ENCODE measurements at places on chromosomes 2 and 18.

- DNase-seq = no peak
Measured at GRCh38 chr2:181036445-181036844, 56.0 kb downstream of the UBE2E3 start.

GRCh38 chr2:168592181-168592831 is 136.2 kb downstream of the CERS6 start:
- no peak for DNase-seq

DNA sequence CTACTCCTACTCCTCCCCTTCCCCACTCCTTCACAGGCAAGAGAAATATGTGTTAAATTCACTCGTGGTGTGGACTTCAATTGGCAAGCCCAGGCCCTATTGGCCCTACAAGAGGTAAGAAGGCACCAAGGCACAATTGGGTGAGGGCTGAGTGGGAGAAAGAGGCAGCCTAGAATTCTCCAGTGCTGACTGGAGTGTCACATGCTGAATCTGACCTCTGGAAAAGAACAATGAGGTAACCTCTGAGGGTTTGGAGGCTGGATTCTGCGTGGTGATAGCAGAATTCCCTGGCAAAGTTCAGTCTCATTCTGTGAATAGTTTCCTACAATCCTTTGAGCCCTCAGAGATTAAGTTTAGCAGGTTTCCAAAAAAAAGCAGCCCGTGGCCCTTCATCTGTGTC is 6.9 kb downstream of the CENPA start:
- no peak for DNase-seq

DNA sequence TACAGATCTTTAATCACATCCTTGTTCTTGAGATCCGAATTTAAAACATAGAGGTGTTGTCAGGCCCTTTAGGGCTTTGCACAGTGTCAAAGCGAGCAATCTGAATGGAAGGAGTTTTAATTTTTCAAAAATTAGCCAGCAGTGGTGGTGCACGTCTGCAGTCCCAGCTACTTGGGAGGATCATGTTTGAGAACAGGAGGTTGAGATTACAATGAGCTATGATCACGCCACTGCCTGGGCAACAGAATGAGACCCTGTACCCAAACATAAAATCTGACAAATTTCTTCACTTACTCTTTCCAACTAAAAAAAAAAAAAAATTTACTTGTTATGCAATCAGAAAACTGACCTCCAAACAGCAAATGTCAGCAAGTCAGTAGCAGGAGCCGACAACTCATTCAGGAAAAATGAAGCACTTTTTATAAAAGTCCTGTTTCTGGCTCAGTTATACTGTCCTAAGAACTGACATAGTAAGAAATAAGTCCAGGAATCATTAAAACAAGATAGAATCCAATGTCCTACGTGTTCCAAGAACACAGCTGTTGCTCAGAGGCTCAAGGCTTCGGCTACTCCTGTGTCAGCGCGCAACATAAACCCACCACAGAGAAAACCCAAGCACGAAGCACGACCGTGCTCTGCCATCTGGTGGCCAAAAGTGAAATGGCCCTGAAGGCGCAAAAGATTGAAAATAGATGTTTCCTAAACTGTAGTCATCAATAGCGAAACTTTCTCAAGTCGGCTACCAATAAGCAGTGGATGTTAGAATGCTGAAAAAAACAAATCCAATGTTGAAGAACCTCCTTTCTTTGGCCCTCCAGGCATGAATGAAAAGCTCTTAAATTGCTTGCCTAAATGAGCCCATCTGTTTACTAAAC is 138.1 kb downstream of the INO80D start:
- peak; percentile 51 for DNase-seq

DNA sequence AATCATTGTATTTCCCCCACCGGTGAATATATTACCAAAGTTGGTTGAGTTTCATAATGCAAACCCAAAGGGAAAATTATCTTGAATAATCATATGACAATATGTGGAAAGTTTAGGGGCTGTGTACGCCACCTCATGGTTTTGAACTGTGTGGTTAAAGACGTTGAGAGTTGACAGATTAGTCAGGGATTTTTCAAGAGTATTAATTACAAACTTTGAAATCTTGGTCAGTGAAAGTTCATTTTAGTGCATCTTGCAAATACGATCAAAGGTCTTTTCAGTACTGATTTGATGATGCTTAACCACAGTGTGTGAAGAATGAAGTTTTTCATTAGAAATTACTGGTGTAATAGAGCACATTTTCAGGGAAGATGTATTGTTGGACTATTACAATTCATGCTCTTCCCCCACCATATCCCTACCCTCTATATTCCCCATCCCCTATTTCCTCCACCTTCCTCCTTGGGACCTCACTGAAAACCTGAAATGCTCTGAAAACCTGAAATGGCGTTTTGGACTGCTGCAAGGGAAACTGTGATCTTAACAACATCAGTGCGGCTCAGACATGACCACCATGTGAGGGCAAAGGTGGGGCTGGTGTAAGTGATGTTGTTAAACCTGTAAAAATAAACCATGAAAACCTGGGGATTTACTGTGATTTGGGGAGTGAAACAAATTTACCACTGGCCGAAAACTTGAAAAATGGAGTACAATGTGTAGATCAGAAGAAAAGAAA is 4.5 kb upstream of the BCL2L11 start:
- DNase-seq = no peak

GRCh38 chr18:80233899-80234298 is 13.4 kb downstream of the PARD6G start:
- DNase-seq = no peak

DNA sequence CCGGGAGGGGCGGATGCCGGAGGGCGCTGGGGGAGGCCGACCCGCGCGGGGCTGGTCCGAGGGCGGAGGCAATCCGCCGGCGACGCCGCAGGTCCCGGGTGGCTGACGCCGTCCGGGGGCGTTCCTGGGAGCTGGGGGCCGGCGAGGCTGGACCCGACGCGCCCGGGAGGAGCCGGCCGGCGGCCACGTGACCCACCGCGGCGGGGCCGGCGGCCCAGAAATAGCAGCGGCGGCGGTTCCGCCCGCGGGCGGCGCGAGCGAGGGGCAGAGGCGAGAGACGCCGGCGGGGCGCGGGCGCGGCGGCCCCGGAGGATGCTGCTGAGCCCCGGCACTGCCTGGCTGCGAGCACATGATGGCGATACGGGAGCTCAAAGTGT is at the start of gene RAB31:
TSS of gene RAB31 (plus strand) at position 245 of the 377 bp plus-strand sequence. CDS start at position 350, 105 bp downstream.
- peak; percentile 41 for DNase-seq

- no peak for DNase-seq
Measured at GRCh38 chr18:10463741-10464140, 9.3 kb downstream of the APCDD1 start.

DNA sequence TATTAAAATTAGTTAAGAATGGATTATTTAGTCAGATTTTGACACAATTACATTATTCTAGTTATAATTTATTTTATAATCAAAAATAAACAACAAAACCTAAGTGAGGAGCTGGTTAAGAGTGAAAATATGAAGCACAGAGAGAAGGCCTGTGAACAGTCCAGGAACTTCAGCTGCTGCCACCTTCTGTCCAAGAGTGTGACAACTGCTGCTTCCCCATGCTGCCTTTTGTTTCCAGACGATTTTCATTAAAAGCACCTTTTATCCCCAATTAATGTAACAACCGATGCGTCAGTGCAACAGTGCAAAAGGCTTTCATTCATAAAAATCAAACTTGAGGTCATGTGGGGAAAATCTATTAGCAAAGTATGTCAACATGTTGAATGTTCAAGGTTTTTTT is 363.6 kb downstream of the CTNNA2 start:
- peak; percentile 13 for DNase-seq

DNA sequence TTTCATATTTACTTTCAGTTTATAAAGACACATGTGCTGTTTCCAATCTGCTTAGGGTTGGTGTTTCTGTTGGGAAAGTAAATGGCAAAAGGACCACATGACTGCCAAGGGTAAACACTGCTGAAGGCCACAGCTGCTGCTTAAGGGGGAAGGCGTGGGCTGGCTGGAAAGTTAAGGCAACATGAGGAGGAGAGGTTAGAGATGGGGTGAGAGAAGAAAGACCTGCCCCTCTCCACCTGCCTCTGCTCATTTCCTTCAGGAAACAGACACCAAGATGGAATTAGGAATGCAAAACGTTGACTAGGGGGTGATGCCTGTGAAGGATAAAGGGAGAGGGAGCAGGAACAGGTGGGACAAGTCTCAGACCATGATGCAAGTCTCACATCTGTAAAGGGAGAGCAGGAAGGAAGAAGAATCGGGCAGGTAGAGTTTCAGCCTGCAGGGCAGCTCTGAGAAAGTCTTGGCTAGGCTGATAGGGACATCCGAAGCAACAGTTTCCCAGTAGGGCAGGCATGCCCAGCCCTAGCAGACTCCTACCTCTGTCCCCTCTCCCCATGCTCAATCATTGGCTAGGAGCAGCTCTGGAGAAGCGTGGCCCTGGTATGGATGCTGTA is 86.0 kb downstream of the CDC42EP3 start:
- no peak for DNase-seq

DNA sequence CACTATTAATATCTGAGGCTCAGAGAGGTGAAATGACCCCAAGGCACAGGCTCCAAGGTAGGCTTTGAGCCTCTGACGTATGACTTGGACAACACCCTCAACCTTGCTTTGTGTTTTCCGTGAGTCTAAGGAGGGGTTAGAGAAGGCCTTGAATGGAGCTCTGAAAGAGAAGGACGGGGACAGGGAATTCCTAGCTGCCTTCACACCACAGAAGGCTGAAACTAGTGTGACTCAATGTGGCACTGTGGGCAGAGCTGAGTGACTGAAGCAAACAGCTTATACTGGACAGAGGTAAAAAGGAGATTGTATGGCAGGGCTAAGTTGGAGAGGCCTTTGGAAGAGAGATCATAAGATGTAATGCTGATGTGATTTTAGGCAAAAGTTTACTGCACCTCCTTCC is 3.5 kb upstream of the NCK2 start:
- DNase-seq = no peak

GRCh38 chr18:12597760-12598159 is 60.1 kb downstream of the SPIRE1 start:
- peak; percentile 61 for DNase-seq

GRCh38 chr2:217899231-217900009 is 103.4 kb downstream of the TNS1 start:
- DNase-seq = peak; percentile 40

DNA sequence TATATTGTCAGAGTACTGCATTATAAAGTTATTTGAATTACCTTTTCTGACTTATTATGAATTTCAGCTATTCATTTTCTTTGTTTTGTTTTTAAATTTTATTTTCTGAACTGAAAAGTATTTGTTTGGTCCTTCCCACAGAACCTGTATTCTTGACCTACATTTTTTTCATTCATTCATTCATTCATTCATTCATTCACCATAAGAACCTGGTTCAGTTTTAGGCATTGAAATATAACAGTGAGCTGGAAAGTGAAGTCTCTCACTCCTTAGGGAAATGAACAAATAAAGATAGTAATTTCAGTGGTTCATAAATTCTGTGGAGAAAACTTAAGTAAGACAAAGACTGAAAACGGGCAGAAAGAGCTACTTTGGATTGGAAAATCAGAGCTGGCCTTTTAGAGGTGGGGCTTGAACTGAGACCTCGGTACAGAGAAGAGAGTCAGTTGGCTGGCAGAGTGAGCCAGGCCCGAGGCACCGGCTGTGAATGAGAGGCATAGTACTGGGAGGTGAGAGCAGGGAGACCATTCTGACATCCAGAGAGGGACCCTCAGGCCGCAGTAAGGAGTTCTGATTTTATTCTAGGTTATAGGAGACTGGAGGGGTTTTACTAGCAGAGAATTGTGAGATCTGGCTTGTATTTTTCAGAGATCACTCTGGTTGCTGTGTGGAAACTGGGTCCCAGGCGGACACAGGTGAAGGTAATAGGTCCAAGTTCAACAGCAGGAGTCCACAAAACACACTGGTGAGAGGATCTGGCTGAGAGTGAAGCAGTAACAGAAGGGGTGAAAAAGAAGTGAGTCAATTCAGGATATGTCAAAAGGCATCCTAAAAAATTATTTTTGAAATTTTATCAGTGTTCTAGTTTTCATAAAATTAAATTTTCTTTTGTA is 75.8 kb upstream of the FN1 start:
- no peak for DNase-seq

All from NCI-H460 (cell line).